ENCODE measurements at places on chromosomes 1 and 21.

- no peak for DNase-seq
These were observed 68.7 kb downstream of the DEGS1 start for GRCh38 chr1:224251741-224252146.

GRCh38 chr1:187883356-187883755, 1054.6 kb downstream of the PLA2G4A start:
- no peak for DNase-seq

DNA sequence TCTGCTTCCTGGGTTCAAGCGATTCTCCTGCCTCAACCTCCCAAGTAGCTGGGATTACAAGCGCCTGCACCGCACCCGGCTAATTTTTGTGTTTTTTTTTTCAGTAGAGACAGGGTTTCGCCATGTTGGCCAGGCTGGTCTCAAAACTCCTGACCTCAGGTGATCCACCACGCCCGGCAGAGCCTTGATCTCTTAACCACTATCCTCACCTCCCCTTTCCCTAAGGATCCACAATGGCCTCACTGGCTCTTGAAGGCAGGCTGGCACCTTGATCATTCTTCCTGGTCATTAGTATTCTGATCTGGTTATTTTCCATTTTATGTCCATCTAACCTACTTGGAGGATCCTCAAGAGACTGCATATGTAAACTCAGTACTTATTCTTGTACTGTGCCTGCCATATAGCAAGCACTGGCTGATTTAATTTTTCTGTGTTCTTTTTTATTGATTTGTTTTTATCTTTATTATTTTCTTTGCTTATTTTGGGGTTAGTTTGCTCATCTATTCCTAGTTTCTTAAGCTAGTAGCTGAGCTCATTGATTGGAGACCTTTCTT, 6.3 kb downstream of the RCC1 start:
- DNase-seq = no peak

DNA sequence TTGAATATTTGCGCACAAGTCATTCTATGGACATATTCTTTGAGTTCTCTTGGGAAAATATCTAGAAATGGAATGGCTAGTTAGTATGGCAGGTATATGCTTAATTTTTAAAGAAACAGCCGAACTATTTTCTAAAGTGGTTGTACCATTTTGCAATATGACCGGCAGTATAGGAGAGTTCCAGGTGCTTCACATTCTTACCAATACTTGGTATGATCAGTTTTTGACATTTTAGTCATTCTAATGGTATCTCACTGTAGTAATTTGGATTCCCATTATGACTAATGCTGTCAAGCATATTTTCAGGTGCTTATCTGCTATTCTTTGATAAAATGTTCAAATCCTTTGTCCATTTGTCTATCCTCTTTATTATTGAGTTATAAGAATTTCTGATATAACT, 20.6 kb downstream of the ATPAF1 start:
- no peak for DNase-seq

DNA sequence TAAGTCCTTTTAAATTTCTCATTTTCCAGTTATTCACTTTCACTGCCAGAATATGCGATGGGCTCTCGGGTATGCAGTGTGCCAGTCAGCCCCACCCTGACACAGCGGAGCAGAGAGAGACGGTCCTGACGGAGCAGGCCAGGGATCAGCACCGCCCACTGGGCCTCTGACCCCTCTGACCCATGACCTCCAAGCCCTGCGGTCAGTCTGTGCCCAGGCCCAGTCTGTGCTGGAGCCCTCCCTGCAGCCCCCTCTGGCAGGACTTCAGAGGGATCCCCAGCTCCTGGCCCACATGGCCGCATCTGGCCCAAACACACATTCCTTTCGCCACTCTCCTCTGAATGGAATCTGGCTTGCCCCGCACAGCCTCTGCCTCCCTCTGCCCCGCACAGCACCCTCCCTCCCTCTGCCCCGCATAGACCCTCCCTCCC, 43.4 kb upstream of the COL6A2 start:
- DNase-seq = no peak

DNA sequence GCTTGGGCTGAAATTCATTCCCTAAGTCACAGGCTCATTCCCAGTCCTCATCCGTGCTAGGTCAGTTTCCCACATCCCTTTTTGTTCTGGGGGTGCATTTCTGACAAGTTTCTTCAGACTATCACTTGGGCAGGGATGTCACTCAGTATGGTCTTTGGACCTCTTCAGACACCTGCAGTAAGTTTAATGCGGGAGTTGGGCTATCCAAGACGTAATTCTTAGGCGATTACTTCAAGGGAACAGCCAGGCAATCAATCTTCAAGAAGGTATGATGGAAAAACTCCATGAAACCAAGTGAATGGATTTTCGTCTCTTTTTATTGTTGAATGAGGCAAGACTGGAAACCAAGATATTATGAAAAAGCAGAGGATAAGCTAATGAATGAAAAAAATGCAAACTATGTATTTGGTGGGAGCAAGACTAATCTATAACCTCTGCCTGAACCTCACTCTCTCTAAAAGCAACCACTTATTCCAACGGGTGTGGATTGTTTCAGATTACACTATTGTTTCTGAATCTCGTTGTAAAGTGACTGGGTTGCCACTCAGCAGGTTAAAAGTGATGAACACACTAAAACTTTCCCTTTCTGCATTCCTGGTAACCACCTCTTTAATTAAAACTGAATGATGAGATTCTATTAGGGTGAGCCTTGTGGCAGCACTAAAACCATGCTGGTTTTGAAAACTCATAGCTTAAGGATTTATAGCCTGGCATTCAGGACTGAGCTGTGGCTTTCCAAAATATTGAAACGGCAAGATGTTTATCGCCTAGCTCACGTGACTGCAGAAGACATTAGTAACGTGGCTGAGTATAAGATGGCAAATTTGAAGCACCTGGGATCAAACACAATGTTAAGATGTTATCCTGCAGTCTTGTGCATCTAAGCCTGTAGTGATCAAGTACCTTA, 1.1 kb downstream of the RASAL2 start:
- no peak for DNase-seq

DNA sequence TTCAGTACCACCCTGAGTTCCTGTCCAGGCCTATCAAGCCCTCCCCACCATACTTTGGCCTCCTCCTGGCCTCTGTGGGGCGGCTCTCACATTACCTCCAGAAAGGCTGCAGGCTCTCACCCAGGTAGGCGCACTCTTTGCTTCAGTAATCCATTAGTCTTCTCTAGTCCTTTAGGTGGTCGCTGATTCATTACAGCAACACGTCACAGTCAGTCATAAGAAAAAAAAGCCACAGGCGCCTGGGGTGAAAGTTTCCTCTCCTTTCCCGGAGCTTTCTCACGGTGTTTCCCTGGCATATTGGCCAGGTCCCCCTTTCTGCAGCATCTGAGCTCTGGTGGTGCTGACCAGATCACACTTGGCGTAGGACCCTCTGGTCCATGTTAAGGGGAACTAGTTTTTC, 12.1 kb downstream of the SLFNL1 start:
- no peak for DNase-seq

GRCh38 chr21:25283720-25284119, 323.6 kb downstream of the MRPL39 start:
- no peak for DNase-seq

GRCh38 chr1:164154622-164155021, 404.4 kb upstream of the PBX1 start:
- no peak for DNase-seq

DNA sequence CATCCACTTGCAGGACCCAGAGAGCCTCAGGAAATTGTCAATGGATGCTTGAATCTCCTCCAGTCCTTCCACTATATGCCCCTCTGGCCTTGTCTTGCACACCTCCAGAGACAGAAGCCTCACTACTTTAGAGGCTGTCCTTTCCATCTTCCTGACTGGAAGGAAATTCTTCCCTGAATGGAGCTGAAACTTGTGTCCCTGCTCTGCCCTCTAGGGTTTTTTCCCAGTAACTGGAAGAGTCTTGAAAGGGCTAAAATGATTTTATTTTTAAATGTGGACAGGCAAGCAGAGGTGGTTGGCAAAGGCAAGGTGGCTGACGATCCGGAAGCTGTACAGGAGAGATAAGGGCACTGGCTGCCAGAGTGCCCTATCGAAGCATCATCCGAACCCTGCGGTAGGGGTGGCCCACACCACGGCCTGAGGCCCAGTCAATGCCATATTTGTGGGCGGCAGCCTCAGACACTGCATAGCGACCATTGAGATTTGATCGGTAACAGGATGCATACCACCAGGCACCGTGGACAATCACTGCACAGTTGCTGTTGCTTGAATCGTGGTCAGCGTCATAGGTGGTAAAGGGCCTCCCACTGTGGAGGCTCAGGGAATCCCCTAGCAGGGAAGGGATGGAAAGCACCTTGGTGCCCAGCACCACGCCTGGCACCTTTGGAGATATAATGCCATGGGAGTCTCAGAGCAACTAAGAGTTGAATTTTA, 2.3 kb upstream of the MAP3K6 start:
- DNase-seq = no peak

DNA sequence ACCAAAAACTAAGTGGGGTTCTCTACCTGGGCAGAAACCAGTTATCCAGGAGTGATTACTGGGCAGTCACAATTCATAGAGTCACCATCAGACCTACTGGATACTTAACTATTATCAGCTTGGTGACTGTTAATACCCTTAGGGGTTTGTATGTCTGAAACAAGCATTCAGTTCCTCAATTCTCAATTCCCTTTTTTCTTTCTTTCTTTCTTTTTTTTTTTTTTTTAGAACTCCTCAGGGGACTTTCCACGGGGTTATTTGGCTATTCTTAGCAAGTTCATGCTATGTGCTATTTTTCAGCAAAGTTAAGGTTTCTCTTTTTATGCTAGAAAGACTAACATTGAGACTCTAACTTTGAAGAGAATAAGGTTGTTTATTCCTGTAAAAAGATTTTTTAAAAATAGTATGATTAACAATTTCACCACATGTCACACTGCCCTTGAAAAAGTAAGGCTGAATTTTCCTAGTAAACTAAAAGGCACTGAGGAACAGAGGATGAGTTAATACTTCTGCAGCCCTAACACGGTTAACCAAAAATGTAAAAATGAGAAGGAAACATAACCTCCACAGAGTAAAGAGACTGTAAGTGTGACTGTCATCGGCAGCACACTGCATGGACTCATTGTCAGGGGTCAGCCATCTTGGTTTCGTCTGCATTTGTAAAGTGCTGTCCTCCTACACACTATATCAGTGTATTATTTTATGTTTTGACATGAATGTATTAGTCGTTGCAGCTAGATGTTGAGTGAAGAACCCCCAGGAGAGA, 310.2 kb downstream of the NTNG1 start:
- no peak for DNase-seq
